NK-92 treated with Interleukin-12 subunit alpha and Interleukin-12 subunit beta, amount 100 ng/mL, for 24 hours (cell line): ENCODE measurements at places on chromosomes 1 and 21.

DNA sequence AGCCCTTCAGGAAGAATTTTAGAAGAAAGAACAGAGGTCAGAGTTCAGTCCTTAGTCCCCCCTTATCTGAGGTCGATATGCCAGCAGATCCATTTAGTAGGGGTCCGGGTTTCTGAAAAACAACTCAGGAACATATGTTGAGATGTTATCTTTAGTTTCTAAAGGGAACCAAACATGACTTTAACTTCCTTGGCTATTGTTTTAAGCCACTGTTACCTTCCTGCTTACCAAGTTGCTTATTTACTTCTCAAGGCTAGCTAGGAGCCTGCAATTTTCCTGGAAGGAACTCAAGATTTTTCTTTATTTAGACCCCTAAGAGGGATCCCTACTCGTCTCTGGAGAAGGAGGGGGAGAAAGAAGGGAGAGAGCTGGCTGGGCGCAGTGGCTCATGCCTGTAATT, 54.3 kb downstream of the KCNC4 start:
- no peak for DNase-seq

GRCh38 chr1:86016076-86016759, 140.4 kb downstream of the COL24A1 start:
- no peak for DNase-seq

- no peak for DNase-seq
Observed at GRCh38 chr1:53286955-53287354, 40.9 kb downstream of the LRP8 start.

- DNase-seq = no peak
Observed at GRCh38 chr1:235018720-235019444, 109.8 kb downstream of the TOMM20 start.

GRCh38 chr1:40045182-40045581, 4.7 kb downstream of the CAP1 start:
- DNase-seq = no peak

DNA sequence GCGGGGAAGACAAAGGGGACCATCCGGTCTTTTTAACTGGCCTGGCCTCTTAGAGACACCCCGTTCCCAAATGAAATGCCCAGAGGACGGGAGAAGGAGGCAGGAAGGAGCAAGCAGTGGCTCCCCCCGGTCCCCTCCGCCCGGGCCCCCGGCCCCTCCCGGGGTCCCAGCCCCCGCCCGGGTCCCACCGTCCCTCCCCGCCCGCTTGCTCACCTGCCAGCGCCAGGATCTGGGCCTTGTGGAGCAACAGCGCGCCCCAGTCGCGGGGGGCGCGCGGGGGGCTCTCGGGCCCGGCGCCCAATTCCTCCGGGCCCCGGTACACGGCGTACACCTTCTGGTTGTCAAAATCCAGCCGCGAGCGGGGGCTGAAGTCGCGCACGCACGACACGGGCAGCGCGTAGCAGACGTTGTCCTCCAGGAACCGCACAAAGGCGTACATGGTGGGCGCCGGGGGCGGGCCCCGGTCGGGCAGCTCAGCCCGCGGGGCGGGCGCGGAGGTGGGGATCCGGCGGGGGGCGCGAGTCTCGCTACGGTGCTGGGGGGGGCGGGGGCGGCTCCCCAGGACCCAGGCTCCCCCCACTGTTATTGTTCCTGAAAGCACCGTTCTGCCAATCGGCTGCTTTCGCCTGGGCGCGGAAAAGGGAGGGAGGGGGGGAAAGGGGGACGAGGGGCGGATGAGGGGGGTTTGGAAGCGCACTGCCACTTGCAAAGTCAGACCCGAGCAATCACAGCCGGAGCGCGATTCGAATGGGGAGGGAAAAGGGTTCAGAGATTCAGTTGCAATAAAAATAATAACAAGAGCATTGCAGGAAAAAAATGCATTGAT, at the start of gene BEND5:
TSS of gene BEND5 (minus strand) at position 499 of the 826 bp plus-strand sequence. CDS start at position 439, 60 bp downstream.
- no peak for DNase-seq

DNA sequence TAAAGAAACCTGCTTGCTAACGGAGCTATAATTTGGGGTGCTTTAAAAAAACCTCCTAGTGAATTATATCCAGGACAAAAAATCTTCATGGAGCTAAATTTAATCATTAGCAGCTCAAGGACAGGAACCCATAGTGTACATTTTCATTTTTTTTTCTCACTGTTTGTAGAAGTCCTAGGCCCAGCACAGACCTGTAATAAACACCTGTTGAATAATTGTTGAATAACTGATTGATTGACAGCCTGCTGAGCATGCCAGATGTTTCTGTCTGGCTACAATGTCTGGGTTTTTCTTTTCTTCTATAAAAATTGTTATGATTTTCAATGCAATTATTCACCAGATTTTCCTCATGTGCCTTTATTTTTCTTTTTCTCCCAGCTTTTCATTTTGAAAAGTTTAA, 10.9 kb upstream of the GALNT2 start:
- DNase-seq = no peak

DNA sequence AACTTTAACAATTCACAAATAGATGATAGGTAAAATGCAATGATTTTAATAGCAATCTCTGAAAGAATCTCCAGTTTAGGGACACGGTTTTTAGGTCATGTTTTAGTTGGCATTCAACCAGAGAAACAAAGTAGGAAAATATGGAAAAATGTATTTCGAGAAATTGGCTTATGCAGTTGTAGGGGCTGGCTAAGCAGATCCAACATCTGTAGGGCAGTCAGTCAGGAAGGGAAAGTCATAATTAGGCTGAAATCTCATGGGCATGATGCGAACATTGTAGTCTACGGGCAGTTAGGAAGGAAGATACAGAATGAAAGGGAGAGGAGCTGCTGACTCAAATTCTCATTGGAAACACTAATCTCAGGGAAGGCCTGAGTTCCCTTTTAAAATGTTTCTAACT, 1276.0 kb upstream of the ADGRL4 start:
- DNase-seq = no peak

DNA sequence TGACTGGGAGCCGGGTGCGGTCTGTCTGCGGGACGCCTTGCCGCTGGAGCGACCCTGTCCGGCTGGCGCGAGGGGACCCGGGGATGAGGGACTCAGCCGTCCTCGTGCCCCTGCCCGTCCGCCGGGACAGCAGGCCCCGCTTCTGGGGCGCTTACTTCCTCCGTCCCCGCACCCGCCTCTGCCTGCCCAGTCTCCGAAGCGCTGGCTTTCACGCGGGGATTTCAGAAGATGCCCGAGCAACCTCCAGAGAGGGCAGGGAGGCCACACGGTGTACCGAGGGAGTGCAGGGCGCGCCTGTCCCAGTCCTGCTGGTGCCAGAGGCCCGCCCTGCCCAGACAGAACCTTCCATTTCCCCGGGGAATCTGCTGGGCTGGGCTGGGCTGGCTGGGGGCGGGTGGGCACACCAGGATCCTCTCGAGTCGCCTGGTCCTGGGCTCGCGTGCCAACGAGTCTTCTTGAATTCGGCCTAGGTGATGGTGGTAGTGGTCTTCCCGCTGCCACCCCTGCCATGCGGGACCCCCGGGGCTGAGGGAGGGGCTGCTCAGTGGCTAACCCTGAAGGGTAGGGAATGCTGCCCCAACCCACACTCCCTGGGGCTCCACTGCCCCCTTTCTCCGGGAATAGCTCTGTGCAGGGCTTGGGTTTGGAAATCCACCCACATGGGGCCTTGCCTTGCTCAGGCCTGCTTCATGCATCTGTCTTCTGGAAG, 2.5 kb upstream of the TRPM2 start:
- no peak for DNase-seq

DNA sequence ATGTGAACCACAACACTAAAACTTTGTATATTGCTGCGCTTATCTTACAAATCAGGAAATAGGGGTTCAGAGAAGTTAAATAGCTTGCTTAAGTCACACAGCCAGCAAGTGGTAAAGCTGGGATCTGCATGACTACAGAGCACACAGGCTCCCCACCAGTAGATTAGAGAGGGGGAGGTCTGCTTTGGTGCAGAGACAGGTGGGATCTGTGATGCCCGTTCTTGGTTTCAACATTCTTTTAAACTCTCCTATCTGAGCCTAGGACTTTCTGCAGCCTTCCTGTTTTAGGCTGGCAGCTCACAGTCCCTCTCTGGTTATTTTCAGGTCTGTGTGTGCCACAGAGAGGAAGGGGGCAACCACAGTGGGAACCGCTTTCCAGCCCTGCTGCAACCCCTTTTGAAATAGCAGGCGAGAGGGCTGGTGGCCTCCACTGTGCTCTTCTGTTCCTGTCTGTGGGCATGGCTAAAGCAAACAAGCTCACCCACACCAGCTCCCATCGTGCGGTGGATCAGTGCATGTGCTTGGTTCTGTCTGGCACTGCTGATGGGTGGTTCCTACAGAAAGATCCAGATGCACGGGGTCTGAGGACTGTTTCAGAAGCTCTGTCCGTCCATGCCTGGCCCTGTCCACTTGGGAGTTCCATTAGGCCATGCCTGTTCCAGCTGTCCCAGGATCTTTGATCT, 1.7 kb upstream of the IL6R start:
- peak; percentile 69 for DNase-seq

GRCh38 chr21:40819071-40819900, 27.7 kb downstream of the DSCAM start:
- no peak for DNase-seq

DNA sequence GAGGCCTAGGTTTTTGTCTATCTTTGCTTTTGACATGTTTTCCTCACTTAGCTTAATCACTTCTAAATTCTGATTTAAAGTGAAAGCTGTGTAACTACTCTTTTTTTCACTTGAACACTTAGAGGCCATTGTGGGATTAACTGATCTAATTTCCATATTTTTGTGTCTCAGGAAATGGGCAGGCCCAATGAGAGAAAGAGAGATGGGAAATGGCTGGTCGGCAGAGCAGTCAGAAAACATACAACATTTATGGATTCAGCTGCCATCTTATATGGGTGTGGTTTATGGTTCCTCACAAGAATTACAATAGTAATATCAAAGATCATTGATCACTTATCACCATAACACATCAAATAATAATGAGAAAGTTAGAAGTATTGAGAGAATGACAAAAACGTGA, 320.8 kb downstream of the PTPRC start:
- no peak for DNase-seq

DNA sequence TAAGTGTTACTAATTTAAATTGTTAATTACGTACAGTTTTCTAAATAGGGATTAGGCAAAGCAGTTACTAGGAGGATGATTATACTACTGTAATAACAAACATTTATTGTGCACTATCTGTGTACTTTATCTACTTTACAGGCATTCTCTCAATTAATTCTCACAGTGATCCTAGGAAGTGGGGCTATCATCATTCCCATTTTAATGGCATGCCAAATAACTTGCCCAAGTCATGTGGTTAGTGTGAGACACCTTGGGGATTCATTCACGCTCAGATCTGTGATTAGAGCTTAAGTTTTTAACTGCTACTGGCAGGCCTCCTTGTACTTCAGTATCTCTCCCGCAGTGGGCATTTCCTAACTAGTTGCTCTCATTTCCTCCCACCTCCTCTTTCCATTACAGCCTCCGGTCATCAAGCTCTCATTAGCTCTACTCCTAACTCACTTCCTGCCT, 11.5 kb downstream of the PHLDA3 start:
- DNase-seq = no peak

GRCh38 chr1:89274411-89274857, 1.8 kb upstream of the GBP5 start:
- DNase-seq = no peak

- peak; percentile 10 for DNase-seq
Observed at GRCh38 chr1:248618878-248619277, 16.0 kb downstream of the OR2T11 start.

GRCh38 chr1:39573736-39574624, 2.6 kb downstream of the PABPC4 start:
- no peak for DNase-seq

- no peak for DNase-seq
Observed at GRCh38 chr1:217494767-217495166, 136.1 kb downstream of the GPATCH2 start.

DNA sequence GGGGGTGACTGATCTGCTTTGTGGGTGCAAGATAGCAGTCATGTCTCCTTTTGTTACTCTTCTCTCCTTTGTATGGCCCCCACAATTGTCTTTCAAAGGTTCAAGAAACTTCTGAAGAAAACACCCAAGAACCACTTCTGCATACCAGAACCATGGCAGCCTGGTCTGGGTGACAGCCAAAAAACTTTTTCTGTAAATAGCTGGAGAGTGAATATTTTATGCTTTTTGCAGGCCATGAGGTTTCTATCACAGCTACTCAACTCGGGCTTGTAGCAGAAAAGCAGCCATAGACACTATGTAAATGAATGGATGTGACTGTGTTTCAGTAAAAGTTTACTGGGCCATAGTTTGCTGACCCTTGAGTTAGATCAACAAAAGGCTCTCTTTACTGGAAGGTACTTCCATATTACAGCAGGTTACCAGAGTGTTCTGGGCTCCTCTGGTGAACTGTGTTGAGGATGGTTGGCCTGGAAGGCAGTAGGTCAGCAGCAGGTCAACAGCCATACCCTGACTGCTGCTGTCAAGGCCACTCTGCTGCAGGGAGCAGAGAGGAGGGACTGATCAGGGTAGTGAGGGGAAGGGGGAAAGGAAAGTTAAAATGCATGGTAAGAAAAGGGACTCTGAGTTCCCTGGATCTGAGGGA, 116.4 kb downstream of the GDAP2 start:
- DNase-seq = no peak

DNA sequence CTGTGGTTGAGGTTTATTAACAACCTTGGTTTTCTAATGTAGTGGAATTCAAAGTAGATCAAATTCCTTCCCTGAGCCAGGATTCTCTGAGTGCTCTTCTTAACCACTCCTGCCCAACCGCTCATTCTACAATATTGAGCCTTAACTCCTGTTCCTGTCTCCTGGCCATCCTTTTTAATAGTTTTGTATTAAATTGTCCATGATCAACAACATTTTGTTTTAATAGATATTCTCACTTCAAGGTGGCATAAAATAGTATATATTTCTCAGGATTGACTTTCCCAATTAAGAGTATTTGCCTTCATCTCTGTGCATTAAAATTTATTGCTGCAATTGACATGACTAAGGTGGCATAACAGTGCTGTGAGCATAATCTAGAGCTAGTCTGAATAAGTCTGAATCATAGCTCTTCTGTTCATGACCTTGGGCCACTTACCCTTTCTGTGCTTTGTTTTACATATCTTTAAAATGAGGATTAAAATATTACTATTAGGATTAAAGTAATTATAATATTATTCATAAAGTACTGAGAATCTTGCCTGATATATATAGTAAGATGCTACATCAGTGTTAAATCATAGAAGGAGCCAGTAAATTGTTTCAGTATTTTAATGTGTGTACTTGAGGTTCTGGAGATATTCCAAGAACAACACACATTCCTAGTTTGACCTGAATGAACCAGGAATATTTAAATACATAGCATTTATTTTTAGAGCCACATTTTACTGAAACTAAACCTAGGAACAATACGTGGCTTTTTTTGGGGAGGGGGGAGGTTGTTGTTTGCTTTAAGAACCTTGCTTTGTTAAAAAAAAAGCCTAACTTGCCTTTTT, 76.4 kb downstream of the ADGRL2 start:
- no peak for DNase-seq

- DNase-seq = no peak
Observed at GRCh38 chr1:175188936-175189335, 3.6 kb downstream of the KIAA0040 start.

- no peak for DNase-seq
Observed at GRCh38 chr21:33112681-33113080, 42.7 kb downstream of the OLIG1 start.

DNA sequence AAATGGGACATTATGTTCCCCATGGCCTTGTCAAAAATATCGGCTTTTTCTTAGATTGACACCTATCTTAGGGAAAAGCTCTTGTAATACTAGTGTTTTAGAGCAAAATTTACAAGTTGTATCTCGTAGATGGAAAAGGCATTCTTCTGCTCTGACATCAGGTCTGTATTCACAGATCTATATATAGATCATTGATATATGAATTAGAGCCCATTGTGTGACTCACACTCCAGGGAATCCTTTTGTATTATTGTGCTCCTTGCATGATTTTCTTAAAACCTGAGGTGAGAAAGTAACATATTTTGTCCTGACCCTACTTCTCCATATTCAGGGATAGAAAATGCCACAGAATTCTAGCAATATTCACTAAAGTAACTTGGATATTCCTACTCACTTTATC, 1160.8 kb upstream of the B3GALT2 start:
- DNase-seq = no peak
